T-helper 2 cell (primary cell): ENCODE measurements at places on chromosomes 6 and 20.

DNA sequence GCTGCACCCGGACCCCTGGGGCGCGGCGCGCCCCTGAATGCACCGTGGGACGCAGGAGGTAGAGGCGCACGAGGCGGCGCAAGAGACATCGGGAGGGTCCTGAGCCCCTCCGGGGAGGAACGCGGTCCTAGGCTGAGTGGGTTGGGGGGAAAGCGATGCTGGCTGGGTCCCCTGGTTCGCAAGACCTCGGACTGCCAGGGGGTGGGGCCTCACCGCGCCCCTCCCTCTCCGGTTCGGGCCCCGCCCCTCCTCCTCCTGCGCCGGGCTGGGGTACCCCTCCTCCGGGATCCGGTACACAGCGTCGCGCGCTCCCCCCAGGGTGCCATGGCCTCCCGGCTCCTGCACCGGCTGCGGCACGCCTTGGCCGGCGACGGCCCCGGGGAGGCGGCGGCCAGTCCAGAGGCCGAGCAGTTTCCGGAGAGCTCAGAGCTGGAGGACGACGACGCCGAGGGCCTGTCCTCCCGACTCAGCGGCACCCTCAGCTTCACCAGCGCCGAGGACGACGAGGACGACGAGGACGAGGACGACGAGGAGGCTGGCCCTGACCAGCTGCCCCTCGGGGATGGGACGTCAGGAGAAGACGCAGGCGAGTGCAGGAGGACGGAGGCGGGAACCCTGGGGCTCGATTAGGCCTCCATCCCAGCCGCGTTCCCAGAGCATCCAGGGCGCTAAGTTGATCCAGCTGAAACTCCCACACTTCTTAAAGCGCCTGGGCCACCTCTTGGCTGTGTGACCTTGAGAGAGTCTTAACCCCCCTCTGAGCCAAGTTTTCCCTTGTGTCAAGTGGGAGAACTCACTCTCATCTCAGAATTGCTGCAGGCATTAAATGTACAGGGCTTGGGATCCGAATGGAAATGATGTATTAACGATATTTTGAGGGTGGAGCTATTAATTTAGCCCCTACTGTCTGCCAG, 541 bp downstream of the SNX21 start:
- DNase-seq = peak; percentile 25

DNA sequence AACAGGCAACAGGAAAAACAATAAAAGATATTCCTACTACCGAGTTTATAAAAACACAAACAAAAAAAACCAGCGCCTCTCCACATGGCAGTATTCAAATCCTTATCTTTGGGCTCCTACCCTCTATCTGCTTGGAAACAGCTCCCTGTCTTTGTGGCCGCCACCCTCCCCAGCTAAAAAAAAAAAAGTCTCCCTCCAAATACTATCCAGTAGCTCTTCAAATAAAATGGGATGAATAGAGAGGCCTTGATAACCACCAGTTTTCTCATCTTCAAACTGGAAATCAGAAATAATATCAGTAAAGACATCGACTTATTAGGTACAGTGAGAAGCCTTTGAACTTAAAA, 96.2 kb downstream of the PSMG4 start:
- no peak for DNase-seq

GRCh38 chr6:158047127-158047518, 65.5 kb downstream of the SYNJ2 start:
- DNase-seq = no peak

- DNase-seq = no peak
Measured at GRCh38 chr6:136088693-136089092, 161.4 kb downstream of the MTFR2 start.

GRCh38 chr6:624979-625378, 31.9 kb downstream of the HUS1B start:
- DNase-seq = no peak

DNA sequence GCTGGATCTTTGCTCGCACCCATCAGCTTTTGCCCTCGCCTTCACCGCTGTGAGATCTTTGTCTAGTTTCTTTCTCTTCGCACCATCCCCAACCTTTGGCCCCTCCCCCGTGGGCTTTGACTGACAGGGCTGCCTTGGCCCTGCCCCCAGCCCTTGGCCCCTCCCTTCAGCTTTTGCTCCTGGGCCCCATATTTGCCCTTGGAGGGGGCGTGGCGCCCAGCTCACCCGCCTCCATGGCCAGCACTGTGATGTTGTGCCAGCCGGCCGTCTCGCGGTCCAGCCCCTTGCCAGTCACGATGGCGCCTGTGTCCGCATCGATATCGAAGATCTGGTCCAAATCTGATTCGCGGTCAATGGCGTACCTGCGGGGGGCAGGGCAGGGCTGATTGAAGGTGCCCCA, 81.1 kb downstream of the CD40 start:
- peak; percentile 16 for DNase-seq
